ENCODE measurements at places on chromosomes 16 and 17.

DNA sequence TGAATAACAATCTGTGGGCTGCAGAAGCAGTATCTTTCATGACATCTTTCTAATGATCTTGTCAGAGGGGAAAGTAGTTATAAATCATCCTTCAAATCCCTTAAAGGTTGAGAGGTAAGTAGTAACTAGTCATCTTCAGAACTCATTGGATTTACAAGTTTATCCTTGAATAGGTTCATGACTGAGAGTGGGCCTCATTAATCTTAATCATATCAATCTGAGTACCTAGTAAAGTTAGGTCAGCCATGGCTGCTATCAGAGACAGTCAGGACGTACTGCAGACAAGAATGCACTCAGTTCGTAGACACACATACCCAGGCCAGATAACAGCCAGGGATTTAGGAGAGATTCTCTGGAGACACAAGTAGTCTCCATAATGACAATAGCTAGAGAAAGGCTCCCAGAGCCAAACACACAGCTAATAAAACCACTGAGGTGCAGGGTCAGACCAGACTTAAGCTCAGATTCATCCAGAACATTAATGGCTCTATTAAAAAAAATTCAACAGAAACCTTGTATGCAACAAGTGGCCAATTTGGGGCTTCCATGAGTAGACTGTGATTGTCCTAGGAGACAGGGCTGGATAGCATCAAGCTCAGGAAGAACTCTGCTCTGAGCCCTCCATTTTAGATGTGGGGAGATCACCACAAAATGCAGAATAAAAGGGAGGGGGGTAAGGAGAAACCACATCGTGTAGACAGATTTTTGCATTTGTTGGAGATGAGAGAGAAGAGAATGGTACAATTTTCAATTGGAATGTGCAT lies 65.8 kb downstream of the TBX4 start:
- no peak for DNase-seq

GRCh38 chr17:17077861-17078732 lies 35.8 kb downstream of the MPRIP start:
- DNase-seq, result no peak

DNA sequence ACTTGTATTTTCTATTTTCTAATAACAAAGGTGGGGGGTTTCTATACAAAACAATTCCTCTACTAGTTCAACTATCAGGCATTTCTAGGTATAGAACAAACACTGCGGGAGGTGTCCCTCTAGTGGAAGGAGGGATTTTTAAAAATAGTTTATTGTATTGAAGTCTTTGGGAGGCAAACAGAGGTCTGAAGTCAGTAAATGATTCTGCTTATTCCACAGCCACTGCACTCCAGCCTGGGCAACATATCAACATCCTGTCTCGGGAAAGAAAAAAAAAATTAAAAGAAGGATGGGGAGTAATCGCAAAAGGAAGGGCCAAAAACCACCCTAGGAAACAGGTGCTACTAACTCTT lies 648 bp upstream of the ERCC4 start:
- no peak for DNase-seq

GRCh38 chr17:10739386-10739785 lies 9.6 kb upstream of the TMEM220 start:
- DNase-seq, result no peak

GRCh38 chr17:10737168-10737622 lies 7.4 kb upstream of the TMEM220 start:
- no peak for DNase-seq

- DNase-seq, result no peak
These were observed 43.5 kb downstream of the SNX29 start for GRCh38 chr16:12020009-12020408.

- no peak for DNase-seq
These were observed 233.4 kb upstream of the HS3ST3A1 start for GRCh38 chr17:13835151-13835550.

GRCh38 chr16:17327664-17328335 lies 143.0 kb downstream of the XYLT1 start:
- DNase-seq, result no peak

DNA sequence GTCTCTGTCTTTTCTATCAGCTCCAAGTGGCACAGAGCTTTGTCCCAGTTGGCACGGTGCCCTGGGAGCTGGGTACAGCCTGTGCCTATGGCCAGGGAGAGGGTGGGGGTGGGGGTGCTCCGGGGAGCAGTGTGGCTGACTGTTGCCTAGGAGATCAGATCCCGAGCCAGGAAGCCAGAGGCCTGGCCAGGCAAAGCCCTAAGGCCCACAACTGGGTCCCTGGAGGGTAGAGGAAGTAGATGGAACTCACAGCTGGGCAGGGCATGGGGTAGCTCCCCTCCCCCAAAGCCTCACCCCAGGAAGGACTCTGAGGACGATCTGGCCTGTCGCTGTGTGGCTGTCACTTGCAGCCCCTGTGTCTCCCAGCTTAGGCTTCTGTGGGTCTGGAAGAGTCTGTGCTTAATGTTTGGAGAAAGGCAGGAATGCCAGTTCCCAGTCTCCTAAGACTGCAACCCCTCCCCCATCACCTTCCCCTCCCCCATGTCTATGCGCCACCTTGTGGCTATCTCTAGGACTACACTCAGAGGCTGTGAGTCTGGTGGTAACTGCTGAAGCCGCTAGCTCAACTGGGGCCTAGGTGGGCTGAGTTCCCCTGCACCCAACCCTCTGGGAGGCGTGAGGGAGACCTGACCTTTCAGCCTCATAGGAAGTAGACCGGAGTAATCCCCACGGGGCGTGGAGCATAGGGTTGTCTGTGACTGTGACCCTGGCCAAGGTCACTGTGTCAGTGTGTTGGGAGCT lies 12.6 kb downstream of the THRA start:
- DNase-seq, result no peak

DNA sequence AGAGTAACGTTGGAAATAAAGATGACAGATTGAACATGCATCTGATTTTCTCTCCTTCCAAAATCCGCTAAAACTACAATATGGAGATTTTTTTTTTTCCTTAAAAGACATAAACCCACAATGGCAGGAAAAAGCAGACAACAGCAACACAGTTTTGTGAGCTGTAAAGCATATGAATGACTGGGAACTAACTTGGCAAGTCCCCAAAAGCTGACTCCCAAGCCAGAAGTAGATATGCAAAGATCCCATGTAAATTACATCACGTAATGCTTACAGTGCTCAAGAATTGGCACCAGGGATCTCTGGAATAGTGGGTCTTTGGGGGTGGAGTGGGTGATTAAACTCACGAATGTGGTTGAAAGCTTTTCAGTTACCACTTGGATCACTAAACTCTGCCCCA lies 106.6 kb downstream of the ELAC2 start:
- no peak for DNase-seq

- DNase-seq, result no peak
These were observed 4.2 kb upstream of the GFOD2 start for GRCh38 chr16:67723151-67723910.

DNA sequence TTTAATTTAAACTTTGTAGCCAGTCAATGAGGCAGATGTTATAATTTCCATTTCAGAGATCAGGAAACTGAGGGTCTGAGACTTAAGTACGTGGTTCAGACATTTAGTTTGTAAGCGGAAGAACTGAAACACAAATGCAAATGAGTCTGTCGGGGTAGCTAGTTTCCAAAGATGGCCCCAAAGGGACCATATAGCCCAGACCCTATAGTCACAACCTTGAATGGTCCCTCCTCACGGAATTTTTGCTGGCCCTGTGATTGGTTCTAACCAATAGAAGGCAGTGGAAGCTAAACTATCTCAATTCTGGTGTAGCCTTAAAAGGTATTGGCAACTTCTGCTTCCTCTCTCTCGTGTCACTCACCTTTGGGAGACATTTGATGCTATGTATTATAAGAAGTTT lies 7.5 kb upstream of the BCO1 start:
- no peak for DNase-seq

DNA sequence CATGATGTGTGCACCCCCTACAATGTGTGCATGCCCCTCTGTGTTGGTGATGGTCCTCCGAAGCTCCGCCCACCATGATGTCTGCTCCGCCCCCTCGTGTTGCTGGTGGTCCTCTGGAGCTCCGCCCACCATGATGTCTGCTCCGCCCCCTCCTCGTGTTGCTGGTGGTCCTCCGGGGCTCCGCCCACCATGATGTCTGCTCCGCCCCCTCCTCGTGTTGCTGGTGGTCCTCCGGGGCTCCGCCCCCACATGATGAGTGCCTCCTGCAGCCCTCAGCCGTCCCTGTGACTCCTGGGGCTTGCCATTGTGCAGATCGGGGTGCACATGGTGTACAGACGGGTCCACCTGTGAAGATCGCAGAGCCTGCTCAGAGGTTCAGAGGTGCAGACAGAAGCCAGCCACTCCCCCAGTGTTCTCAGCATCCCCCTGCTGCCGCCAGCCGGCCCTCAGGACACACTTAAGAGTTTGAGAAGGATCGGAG lies 129.1 kb upstream of the CHMP6 start:
- DNase-seq, result no peak

DNA sequence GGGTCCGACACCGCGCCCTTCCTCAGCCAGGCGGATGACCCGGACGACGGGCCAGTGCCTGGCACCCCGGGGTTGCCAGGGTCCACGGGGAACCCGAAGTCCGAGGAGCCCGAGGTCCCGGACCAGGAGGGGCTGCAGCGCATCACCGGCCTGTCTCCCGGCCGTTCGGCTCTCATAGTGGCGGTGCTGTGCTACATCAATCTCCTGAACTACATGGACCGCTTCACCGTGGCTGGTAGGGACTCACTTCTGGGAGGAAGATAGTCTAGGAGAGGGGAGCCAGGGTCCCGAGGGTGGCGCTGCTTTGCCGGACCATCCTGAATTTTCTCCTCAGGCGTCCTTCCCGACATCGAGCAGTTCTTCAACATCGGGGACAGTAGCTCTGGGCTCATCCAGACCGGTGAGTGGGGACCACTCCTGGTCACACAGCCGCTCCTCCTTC lies 601 bp downstream of the SPNS1 start:
- DNase-seq, result no peak

- no peak for DNase-seq
These were observed 212.8 kb upstream of the CDH8 start for GRCh38 chr16:62249069-62249468.

GRCh38 chr17:49729069-49729468 lies 21.3 kb upstream of the SLC35B1 start:
- no peak for DNase-seq

DNA sequence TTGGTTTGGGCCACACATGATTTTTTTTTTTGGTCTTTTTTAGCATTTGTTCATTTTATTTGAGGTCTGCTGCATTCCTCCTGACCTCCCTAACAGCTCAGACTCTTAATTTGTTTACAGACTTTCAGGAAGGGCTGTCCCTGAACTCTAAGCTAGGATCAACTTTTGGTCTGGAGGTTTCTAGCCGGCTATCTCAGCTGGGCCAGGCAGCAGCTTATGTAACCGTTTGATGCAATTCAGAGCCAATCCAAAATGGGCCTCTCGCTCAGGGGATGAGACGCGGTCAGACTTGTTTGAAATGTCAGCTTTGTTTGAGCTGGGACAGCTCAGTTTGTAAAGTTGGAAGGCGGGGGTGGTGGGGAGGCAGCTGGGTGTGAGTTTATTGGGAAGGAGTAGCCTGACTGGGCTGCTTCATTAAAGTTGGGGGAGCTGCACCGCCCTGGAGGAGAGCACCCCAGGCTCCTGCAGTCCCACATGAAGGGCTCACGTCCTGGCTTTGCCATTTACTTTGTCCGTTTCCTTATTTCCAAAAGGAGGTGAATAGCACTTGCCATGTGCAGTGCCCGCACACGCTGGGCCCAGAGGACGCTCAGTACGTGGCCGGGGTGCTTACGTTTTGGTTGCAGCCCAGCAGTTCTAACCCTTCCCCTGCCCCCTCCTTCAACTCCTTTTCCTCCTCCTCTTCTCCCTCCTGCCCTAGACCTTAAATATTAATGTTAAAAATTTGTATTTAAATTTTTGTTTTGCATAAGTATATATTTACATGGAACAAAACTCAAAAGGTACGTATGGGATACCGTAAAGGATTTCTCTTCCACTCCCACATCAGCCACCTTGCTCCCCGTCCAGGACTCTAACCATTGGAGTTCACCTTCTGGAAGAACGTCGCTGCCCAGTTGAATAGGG lies 121.2 kb downstream of the SNX29 start:
- no peak for DNase-seq

DNA sequence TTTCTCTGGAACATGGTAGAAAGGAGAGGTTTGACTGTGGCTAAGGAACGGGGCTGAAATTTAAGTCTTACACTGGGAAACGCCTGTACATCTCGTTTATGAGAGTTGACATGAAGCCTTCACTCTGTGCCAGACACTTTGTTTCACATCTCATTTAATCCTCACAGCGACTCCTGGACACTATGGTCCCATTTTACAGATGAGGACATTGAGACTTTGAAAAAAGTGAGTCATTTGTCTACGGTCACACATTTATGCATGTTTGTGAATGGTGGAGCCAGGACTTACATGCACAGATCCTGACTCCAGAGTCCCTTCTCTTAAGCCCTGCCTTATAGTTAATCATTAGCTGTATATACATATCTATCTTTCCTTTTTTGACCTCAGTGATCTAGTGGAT lies 318.4 kb upstream of the EEF2KMT start:
- DNase-seq, result no peak

DNA sequence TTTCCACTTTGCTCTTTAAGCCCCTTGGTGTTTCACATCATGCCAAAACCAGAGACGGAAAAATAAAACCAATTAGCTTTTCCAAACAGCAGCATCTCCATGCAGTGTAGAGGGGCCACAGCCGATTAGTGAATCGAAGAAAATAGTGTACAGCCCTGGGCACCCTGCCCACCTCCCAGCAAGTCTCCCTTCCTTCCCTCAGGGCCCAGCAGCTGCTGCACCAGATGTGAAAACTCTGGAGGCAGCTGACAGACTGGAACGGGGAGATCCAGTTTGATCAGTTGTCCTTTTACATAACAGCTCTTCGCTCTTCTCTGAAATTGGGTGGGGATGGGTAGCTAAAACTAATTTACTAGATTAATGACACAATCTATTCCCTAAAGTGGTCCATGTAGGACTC lies 19.3 kb downstream of the TMEM11 start:
- no peak for DNase-seq

DNA sequence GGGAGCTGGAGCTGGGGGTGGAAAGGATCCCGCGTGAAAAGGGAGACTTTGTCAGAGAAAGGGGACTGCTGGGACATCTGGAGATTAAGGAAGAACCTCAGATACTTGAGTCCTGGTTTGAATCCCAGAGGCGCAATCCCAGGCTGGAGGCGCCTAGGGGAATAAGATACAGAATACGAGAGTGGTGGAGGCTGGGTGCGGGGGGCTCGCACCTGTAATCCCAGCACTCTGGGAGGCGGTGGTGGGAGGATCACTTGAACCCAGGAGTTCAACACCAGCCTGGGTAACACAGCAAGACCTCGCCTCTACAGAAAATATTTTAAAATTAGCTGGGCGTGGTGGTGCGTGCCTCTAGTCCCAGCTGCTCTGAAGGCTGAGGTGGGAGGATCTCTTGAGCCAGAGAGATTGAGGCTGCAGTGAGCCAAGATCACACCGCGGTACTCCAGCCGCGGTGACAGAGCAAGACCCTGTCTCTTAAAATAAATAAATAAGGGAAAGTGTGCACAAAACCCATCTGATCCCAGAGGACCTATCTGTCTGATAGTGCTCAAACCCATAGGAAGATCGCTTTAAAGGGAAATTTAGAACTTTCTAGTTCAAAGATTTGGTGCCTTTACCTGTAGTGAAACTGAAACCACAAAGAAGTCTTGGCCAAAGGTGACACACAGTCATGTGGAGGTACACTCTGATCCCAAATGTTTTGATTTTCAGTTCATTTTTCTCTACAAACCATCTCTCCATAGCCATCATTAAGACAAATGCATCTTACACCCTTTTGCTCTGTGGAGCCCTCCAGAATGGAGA lies 617 bp upstream of the SCRN2 start:
- DNase-seq, result no peak

Data from smooth muscle cell of the brain vasculature (primary cell).